ENCODE measurements at places on chromosomes 4 and X.

- DNase-seq, result no peak
Observed at GRCh38 chr4:95165926-95166524, 382.7 kb downstream of the UNC5C start.

DNA sequence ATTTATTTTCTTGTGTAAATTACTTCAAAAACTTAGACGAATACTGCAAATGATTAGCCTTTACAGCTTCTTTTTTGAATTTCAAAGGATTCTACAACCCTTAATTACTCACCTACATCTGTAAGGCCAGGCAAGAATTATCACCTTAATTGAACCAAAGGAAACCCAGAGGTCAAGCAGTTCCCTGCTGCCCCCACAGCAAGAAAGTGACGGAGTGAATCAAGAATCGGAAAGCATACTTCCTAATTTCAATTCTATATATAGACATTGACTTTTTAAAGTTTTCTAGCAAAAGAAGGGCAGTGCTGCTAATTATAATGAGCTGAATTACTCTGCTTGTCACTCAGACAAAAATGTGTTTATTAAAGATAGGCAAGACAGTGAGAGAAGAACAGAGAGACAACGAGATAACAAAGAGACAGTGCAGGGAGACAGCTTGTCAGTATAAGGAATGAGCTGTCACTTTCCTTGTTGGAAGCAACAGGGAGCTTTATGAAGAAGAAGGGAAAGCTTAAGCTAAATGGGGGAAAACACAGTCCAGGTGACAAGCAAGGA lies 47.5 kb upstream of the SPANXN4 start:
- no peak for DNase-seq

GRCh38 chr4:179145746-179146525 lies 1703.7 kb upstream of the AGA start:
- no peak for DNase-seq

DNA sequence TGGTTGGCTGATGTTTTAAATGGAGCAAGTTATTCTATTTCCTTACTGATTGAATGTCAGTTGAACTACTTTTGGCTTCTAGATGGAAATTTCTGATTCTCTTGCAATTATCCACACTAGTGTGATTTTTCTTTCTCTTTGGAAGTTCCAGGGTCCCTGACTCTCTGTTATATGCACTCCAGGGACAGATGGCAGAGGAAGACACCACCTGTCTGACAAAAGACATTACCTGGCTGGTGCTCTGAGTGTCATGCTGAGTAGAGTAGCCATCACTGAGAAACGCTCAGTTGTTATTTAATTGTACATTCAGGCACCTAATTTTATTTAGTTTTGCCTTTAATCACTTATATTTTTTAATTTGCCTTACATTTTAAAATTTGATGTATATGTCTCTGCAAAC lies 105.4 kb upstream of the TLL1 start:
- DNase-seq, result no peak

GRCh38 chr4:73257651-73258435 lies 755 bp downstream of the ANKRD17 start:
- no peak for DNase-seq

DNA sequence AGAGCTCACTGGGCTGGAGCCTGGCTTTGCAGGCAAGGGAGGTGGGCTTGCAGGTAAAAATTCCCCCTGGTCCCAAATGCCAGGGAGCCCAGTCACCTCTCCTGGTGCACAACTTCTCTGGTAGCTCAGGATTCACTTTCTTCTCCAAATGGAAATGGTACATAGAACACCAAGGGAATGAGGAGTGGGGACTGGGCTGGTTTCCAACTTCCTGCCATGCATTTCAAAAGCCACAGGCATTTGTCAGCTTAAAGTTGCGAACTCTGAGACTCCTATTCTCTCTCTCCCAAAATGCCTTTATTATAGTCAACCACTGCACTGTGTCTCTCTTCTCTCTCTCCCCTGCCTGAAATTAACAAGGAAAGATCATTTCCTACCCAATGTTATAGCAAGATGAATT lies 177.3 kb downstream of the GRIA3 start:
- DNase-seq, result no peak

DNA sequence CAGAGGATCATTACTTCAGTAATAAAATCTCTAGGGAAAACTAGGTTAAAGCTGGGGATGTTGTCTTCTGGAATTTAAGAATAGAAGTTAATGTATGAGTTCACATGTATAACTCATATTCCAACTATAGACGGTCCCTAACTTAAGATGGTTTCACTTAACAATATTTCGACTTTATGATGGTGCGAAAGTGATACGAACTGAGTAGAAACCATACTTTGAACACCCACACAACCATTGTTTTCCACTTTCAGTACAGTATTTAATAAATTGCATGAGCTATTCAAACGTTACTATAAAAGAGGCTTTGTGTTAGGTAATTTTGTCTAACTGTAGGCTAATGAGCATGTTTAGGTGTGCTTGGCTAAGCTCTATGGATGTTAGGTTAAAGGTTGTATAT lies 38.7 kb downstream of the CCSER1 start:
- no peak for DNase-seq

- DNase-seq, result no peak
Observed at GRCh38 chr4:187070158-187070557, 346.5 kb upstream of the FAT1 start.

DNA sequence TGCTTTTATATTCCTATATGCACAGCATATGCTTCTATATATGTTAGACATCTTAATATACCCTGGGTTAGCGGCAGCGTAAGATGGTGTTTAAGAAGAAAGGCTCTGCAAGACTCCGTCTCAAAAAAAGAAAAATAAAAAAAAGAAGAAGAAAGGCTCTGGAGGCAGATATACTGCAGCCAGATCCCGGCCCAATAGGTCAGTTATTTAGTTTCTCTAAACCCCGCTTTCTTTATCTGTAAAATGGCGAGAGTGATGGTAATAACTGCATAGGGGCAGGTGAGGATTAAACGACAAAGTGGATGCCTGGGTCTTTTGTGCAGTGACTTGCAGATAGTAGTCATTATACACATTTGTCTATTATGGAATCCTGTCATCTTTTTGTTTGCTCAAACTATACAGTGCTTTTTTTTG lies 115.2 kb downstream of the NAA11 start:
- DNase-seq, result no peak

GRCh38 chr4:178255172-178255571 lies 812.9 kb upstream of the AGA start:
- DNase-seq, result no peak

DNA sequence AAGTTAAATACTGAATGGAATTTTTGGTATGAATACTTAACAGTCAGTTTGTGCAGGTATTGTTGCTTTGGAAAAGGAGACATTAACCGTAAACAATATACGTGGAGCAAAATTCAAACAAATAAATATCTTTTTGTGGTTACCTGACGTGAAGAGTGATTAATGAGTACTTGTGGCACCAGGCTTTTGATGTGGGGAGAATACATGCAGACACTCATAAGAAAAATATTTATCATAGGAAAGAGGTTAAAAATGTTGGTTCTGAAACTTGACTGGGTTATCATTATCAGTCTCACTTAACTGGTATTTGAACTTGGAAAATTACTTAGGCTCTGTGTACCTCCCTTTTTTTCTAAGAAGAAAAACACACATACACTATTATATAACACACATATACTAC lies 136.4 kb upstream of the NDST4 start:
- no peak for DNase-seq

DNA sequence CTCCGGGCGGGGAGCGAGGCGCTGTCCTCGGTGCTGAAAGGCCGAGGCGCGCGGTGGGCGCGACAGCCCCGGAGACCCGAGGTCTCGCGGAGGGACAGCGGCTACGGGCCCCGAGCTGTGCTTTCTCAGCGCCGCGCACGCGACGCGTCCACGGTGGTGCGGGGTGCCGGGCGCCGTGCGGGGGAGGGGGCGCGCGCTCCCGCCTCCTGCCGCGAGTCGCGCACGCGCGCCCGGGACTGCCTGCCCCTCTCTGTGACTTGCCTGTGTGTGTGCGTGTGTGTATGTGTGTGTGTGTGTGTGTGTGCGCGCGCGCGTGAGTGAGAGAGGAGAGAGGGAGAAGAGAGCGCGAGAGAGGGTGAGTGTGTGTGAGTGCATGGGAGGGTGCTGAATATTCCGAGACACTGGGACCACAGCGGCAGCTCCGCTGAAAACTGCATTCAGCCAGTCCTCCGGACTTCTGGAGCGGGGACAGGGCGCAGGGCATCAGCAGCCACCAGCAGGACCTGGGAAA lies at the start of gene GRIA2:
Gene GRIA2, plus strand, starts transcription at position 358 of the 511 bp plus-strand sequence. CDS start 315 bp downstream, outside the sequence.
- no peak for DNase-seq

DNA sequence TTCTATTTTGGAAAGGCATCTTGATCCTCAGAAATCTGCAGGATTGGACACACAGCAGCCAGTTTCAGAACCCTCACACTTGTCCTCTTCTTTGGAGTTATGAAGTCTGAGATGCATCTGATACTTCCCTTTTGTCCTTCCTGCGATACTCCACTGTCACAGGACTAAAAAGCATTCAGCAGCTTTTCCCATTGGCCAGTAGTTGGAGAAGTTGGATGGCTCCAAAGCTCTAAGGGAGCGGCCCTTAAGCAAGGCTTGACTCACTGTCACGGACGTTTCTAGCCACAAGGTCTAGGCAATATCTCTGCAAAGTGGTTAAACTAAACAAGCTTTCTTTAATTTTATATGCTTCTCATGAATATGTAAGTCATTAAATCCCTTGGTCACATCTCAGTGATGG lies 417.0 kb downstream of the AFF2 start:
- no peak for DNase-seq

GRCh38 chrX:74931214-74931613 lies 6.0 kb upstream of the NEXMIF start:
- DNase-seq, result no peak

GRCh38 chr4:38128478-38129459 lies 168.6 kb downstream of the PTTG2 start:
- DNase-seq, result peak; percentile 43

GRCh38 chr4:3413675-3414420 lies 27.9 kb upstream of the HGFAC start:
- DNase-seq, result no peak

GRCh38 chr4:127212701-127213100 lies 420.1 kb upstream of the INTU start:
- no peak for DNase-seq

DNA sequence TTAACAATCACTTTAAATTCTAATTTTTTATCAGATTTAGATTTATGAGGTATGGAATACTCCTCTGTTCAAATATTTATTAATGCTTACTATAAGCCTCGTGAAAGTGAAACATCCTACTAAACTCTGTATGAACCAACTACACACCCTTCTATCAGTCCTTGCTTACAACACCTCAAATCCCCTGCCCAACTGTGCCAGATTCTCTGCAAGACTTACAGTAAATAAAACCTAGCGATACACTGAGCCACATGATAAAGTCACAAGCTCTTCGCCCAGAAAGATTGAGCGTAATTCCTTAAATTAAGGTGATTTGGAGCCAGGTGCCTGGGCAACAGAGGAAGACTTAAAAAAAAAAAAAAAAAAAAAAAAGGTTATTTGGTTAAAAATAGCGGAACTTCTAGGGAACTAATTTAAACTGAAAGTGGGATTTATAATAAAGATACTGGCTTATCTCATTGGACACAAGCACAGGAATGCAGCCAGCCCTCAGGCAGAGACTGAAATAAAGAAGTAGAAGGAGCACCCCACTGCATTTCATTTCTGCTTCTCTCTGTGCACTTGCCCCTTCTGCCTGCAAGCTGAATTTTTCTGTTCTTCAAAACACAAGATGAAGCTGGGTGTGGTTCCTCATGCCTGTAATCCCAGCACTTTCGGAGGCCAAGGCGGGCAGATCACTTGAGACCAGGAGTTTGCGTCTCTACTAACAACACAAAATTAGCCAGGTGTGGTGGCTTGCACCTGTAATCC lies 17.5 kb upstream of the C4orf36 start:
- no peak for DNase-seq
